ENCODE measurements at places on chromosomes 16 and 17.

DNA sequence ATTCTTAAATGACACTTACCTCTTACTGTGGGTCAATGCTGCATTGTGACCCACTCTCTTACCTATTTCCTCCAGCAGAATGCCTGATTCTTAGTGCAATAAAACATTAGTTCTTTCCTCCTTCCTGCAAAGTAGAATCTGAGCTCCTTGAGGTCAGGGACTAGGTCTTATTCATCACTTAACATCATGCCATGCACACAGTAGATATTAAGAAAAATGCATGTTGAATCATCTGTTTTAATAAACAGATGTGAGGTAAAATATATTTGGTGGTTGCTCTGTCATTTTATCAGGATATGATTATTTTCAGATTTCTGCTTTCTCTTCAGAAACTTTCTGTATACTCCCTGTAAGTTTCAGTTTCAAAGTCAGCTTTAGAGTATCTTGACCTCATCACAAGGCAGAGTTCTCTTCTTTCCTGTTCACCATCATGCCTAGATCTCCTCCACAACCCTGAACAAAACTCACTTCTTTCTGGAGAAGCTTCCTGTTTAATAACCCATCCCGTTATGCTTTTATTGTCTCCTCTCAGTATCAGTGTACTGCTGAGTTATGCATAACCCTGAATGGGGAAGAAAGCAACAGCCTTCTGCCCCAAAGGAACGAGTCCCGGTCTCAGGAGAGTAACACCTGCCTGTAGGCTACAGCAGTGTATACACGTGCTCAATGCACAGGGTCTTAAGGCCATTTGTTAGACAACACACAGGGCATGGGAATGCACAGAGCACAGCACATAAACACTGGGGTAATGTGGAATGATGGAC, 30.3 kb upstream of the SUPT4H1 start:
- DNase-seq, result no peak

- DNase-seq, result no peak
Measured at GRCh38 chr17:17062866-17063265, 20.6 kb downstream of the MPRIP start.

DNA sequence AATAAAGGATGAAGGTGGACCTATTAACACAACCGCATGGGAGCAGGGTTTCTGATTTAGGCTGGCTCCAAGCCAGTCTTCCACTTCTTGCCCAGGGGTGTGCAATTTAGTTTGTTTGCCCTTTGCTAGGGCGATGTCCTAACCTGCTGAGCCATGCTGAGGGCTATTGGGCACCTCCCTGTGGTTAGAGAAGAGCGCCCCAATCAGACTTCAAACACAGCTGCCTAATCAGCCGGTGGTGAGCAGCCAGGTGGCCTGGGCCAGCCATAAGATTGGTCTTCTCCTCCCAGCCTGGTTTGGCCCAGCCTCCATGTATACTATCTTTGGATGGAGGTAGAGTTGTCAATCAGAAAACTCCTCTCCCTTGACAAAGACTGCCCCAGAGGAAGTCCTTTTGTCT, 15.7 kb downstream of the TMEM94 start:
- DNase-seq, result no peak

GRCh38 chr17:59439741-59440211, 108.3 kb downstream of the YPEL2 start:
- DNase-seq, result no peak

GRCh38 chr17:83183951-83184506, 104.6 kb downstream of the METRNL start:
- DNase-seq, result no peak

- peak; percentile 94 for DNase-seq
Measured at GRCh38 chr17:45431531-45432404, 902 bp downstream of the ARHGAP27 start.

DNA sequence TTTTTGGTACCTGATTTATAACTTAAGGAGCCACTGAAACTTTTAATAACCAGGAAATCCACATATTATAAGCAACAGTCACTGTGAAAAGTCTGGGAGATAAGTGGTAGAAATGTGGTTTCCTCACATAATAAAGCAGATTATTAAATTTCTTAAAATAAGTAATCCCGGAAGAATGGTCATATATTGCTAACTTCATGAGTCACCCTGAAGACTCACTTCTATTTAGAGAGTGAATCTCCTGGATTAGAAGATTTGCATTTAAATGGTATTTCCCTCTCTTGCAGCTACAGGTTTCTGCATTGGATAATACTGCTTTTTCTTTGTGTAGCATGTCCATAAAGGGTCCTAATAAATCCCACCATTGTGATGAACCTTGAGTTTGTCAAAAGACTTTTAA, 1286.8 kb upstream of the CDH8 start:
- DNase-seq, result no peak

DNA sequence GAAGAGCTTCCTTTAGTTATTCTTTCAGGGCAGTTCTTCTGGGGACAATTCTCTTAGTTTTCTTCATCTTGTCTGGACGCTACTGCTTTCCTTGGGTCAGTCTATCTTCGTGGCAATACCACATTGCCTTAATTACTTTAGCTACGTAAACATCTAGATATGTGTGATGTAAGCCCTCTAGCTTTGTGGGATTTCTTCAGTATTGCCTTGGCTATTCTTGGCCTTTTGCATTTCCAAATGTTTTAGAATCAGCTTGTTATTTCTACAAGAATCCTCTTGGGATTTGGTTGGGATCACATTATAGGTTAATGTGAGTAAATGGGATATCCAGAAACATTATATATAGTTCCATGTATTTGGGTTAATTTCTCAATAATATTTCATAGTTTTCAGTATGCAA, 9.0 kb upstream of the ST6GALNAC2 start:
- DNase-seq, result no peak

GRCh38 chr17:61312406-61313295, 87.0 kb upstream of the TBX2 start:
- DNase-seq, result no peak

GRCh38 chr16:12906271-12906670, 4.9 kb downstream of the SHISA9 start:
- DNase-seq, result no peak

DNA sequence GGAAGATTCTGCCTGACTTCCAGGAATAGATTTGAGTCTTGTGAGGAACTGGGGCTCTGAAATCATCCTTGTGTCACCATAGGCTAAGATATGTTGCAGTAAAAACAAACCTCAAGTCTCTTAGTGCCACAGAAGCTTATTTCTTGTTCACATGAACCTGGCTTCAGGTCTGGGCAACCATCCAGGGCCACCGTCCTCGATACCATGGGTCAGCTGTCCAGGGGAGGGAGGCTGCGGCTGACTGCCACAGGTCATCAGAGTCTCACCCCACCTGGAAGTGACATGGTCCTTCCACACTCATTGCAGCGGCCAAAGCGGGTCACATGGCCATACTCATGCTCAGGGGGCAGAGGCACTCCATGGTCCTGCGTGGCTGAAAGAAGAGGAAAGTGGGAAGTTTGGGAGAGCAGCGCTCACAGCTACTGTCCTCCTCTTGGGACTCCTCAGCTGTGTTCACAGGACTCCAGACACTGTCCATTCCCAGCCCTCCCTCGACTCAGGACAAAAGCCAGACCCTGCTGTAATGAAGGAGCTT, 284.5 kb downstream of the CBLN1 start:
- no peak for DNase-seq

GRCh38 chr17:39647256-39647655, 10.3 kb downstream of the STARD3 start:
- DNase-seq, result no peak

DNA sequence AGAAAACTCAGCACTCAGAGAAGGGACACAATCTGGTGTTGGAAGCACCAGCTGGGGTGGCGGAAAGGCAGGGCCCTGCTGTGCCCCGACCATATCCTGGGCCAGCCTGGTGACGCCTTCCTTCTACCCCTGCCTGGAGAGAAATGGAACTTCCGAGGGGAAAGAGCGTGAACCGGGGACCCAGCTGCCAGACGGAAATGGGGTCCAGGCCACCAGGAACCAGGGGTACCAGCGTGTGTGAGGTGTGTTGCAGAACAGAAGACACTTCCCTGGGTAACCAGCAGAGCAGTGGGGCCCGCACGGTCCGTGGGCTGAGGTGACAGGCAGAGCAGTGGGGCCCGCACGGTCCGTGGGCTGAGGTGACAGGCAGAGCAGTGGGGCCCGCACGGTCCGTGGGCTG, 6.8 kb downstream of the RAB40B start:
- no peak for DNase-seq

- no peak for DNase-seq
Measured at GRCh38 chr17:33335491-33336173, 42.5 kb upstream of the ASIC2 start.

- peak; percentile 24 for DNase-seq
Measured at GRCh38 chr17:55527540-55528118, 16.4 kb upstream of the SMIM36 start.
